ENCODE measurements at places on chromosomes 5 and 9.

GRCh38 chr5:87241555-87241954, 26.1 kb upstream of the RASA1 start:
- no peak for DNase-seq

DNA sequence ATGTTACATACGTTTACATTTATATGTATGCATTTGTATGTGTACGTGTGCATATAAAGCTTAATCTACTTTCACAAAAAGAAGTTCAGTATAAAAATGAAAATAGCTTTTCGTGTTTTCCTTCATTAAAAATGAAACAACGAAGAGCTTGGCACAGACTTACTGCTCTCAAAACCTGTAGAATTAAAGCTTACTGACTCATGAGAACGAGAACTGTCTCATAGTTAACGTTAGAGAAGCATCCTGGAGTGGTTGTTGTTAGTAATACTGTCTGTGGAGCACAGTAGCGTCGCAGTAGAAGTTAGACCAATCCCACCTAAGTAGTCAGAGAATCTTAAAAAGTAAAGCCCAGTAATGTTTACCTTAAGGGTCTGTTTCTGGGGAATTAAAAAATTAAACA, 1.3 kb downstream of the MAT2B start:
- DNase-seq: no peak

- DNase-seq: no peak
Measured at GRCh38 chr5:332843-333242, 11.3 kb downstream of the AHRR start.

- no peak for DNase-seq
Measured at GRCh38 chr9:97766092-97766491, 69.0 kb upstream of the XPA start.

- no peak for DNase-seq
Measured at GRCh38 chr5:58314356-58315210, 145.3 kb downstream of the PLK2 start.

Data from WERI-Rb-1 (cell line).